ENCODE measurements at places on chromosomes 6 and 20. TPM values are rescaled to one million over a fixed set of nuclear protein-coding genes. Genes with fewer than 3 reads are reported as not detected.
A peak's percentile ranks its signal among the peaks of the same experiment; 100 is the strongest.

Gene GSTA3
- not detected for total RNA-seq

Gene B3GAT2
- total RNA-seq, result 1.9 TPM

GRCh38 chr6:111573131-111573883 lies 32.4 kb downstream of the TRAF3IP2 start:
- H3K4me1 ChIP-seq, result no peaks in the 10 kb centered on the region
- H3K4me3 ChIP-seq, result no peak overlapping the region
- H3K27ac ChIP-seq, result no peak overlapping the region
- H3K27me3 ChIP-seq, result no peaks in the 10 kb centered on the region

- H3K4me3 ChIP-seq, result no peak overlapping the region
- no peaks in the 10 kb centered on the region for H3K27me3 ChIP-seq
- no peak for DNase-seq
- no peak overlapping the region for H3K27ac ChIP-seq
- no peaks in the 10 kb centered on the region for H3K36me3 ChIP-seq
- H3K4me1 ChIP-seq, result no peaks in the 10 kb centered on the region
Measured at GRCh38 chr6:167736486-167737204, 90.1 kb upstream of the AFDN start.

GRCh38 chr6:30541515-30542403 lies 14.5 kb downstream of the GNL1 start:
- no peaks in the 10 kb centered on the region for H3K27me3 ChIP-seq
- peak; percentile 57 for DNase-seq
- H3K27ac ChIP-seq, result no peak overlapping the region
- peaks cover 3% of the 10 kb centered on the region for H3K36me3 ChIP-seq

DNA sequence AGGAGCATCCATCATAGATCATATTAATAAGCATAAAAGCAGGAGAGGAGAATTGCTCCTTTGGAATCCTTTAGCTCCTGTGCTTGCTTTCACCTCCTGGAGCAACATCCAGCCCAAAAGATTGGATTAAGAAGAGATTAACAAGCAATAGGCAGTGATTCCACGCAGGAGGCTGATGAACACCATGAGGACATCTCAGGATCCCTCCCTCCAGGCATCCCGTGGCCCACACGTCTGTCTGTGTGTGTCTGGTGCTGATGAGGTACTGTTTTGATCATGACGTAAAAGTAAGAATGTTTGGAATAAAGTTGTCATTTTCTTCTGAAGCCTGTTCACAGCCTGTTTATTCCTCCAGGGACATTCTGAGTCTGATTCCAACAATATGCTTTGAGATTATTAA lies 185.5 kb upstream of the MYLIP start:
- no peaks in the 10 kb centered on the region for H3K4me1 ChIP-seq
- no peak for DNase-seq
- no peak overlapping the region for H3K27ac ChIP-seq
- H3K27me3 ChIP-seq, result no peaks in the 10 kb centered on the region
- H3K36me3 ChIP-seq, result no peaks in the 10 kb centered on the region
- no peak overlapping the region for H3K4me3 ChIP-seq

DNA sequence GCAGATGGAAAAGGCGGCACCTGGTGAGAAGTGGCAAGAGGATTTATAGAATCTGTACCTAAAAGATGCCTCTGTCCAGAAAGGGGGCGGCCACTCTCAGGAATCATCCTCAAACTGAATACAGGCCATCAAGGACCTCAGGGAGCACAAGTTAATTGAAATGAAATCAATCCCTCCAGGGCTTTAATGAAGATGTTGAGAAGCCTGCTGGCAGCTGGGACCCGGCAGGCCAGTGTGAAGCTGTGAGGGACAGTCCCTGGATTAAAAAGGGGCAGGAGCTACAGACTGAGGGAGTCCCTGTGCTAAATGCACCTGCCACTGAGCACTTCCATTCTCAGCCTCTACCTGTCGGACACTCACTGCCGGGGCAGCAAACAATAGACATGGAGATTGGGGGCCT lies 107.7 kb upstream of the GGTLC1 start:
- 0 out of 2 replicates have a peak, but pooled peaks cover 2% of the 10 kb centered on the region for H3K27me3 ChIP-seq
- no peaks in the 10 kb centered on the region for H3K4me1 ChIP-seq
- no peak overlapping the region for H3K27ac ChIP-seq
- DNase-seq, result no peak
- no peak overlapping the region for H3K4me3 ChIP-seq
- no peaks in the 10 kb centered on the region for H3K36me3 ChIP-seq

Gene OR2B6
- total RNA-seq, result not detected

DNA sequence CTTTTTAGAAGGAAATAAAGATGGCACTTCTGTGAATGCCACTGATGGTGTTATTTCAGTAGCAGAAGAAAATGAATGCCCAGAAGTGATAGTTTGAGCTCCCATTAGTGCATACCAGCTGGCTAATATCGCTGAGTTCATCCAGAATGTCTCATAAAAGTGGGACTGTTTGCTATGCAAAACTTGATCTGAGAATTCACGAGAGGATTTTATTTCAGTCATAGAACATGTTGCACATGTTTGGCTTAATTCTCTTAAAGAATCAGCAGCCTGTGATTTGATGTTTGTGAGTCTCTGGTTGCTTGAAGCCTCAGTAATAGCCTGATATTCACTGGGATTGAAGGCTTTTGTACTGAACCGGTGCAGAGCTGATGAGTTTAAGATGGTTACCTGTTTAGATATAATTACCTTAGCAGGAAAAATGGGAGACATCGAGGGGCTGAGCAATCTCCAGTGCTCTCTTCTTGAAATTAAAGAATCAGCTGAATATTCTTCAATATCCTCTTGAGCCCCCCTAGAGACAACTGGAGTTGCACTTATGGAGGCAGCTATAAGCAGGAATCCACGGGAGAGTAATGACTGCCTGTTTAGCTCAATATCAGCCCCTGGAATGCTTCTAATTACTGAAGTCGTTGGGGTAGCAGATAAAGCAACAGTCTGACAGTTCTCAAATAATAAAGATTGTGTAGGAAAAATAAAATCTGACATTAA lies 955.5 kb downstream of the PHF3 start:
- H3K27me3 ChIP-seq, result no peaks in the 10 kb centered on the region
- no peaks in the 10 kb centered on the region for H3K36me3 ChIP-seq
- no peaks in the 10 kb centered on the region for H3K4me1 ChIP-seq
- no peak overlapping the region for H3K27ac ChIP-seq
- no peak for DNase-seq
- no peak overlapping the region for H3K4me3 ChIP-seq

DNA sequence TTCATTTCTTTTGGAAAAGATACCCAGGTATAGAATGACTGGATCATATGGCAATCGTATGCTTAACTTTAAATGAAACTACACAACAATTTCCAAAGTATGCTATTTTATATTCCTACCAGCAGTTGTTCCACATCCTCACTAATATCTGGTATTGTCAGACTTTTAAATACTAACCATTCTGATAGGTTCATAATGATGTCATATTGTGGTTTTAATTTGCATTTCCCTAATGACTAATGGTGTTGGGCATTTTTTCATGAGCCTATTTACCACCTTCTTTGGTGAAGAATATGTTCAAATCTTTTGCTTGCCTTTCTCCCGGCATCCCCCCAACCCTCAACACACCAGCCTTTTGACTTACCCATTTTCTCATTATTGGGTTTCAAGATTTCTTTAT lies 96.2 kb upstream of the HMGN3 start:
- H3K36me3 ChIP-seq, result no peaks in the 10 kb centered on the region
- DNase-seq, result no peak
- H3K4me3 ChIP-seq, result no peak overlapping the region
- H3K27me3 ChIP-seq, result no peaks in the 10 kb centered on the region
- no peak overlapping the region for H3K27ac ChIP-seq

- no peak overlapping the region for H3K4me3 ChIP-seq
- H3K27ac ChIP-seq, result no peak overlapping the region
- DNase-seq, result no peak
- no peaks in the 10 kb centered on the region for H3K4me1 ChIP-seq
Measured at GRCh38 chr6:34086558-34086957, 59.3 kb downstream of the GRM4 start.

Gene CCN6
- total RNA-seq, result not detected

Gene GGT7
- 24.1 TPM for total RNA-seq

- no peaks in the 10 kb centered on the region for H3K36me3 ChIP-seq
- no peaks in the 10 kb centered on the region for H3K27me3 ChIP-seq
- no peak overlapping the region for H3K27ac ChIP-seq
- no peak overlapping the region for H3K4me3 ChIP-seq
Measured at GRCh38 chr6:57255451-57256169, 33.5 kb upstream of the RAB23 start.
